ENCODE measurements at places on chromosomes 5 and 9.

DNA sequence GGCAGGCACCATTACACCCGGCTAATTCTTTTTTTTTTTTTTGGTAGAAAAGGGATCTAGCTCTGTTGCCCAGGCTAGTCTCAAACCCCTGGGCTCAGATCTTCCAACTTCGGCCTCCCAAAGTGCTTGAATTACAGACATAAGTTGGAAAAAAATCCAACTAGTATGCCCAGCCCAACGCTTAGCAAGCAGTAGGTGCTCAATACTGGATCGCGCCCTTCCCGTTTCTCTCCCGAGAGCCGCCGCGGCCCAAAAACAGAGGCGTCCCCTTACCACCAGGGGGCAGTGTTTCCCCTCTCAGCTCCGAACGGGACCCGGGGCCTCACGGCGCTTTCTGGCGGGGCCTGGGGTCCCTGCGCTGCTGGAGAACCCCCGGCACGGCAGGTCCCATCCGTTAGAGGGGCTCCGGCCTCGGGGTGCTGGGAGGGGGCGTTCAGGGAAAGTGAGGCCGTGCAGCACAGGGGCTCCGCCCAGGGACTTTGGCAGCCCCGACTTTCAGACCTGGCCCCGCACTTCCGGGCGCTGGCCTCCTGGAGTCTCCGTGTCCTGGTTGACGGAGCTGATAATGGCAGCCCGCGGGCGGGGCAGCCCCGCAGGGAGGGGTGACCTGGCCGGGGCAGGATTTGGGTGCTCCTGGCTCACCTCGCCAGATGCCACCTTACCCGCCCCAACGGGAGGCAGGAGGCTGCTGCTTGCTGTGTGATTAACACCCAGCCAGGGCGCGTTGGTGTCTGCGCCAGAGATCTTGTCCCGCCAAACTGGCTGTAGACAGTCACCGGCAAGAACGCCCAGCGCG is 15.2 kb downstream of the PTGES start:
- H3K27me3 ChIP-seq, result peaks cover 6% of the 10 kb centered on the region
- no peaks in the 10 kb centered on the region for H3K36me3 ChIP-seq
- peak overlapping the region; percentile 67 for H3K4me3 ChIP-seq

- no peak overlapping the region for H3K4me3 ChIP-seq
- no peak for DNase-seq
- no peaks in the 10 kb centered on the region for H3K4me1 ChIP-seq
- peaks cover 9% of the 10 kb centered on the region for H3K27me3 ChIP-seq
- H3K36me3 ChIP-seq, result no peaks in the 10 kb centered on the region
Observed at GRCh38 chr5:6941631-6942030, 228.4 kb downstream of the TENT4A start.

GRCh38 chr5:514673-515072 is 9.6 kb downstream of the SLC9A3 start:
- DNase-seq, result no peak
- H3K4me1 ChIP-seq, result no peaks in the 10 kb centered on the region
- peaks cover 39% of the 10 kb centered on the region for H3K27me3 ChIP-seq
- H3K27ac ChIP-seq, result no peak overlapping the region
- no peak overlapping the region for H3K4me3 ChIP-seq

DNA sequence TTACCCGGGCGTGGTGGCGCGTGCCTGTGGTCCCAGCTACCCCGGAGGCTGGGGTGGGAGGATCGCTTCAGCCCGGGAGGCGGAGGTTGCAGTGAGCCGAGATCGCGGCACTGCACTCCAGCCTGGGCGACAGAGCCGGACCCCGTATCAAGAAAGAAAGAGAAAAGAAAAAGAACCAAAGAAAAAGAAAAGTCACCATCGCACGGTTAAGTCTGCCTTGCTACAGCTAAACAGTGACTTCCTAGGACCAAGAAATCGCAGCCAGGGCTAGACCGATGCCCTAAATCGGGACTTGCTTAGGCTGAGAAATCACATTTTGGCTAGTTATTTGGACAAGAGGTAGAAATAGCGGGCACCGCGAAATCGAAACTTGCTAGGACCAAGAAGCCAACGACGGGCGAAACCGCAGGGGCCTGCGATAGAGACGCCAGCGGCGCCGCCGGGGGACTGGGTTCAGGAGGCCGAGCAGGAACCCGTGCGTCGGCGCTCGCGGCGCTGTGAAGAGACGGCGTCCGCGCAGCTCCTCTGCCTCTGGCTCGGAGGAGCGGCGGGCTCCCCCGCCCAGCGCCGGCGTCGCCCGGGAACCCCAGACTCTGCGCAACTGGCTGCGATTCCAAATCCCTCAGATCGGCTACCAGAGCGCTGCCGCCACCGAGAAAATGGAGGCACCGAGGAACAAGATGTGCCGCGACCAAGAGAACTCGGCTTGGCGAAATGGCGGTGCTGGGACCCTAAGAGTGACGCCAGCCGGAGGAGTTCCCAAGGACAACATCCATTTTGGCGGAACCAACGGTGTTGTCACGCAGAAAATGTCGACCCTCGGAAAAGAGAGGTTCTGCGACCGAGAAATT is 26.1 kb upstream of the ANXA2R start:
- peak overlapping the region; percentile 99 for H3K27ac ChIP-seq
- H3K36me3 ChIP-seq, result peaks cover 62% of the 10 kb centered on the region
- H3K4me3 ChIP-seq, result peak overlapping the region; percentile 93
- no peaks in the 10 kb centered on the region for H3K27me3 ChIP-seq

- H3K36me3 ChIP-seq, result no peaks in the 10 kb centered on the region
- H3K27me3 ChIP-seq, result no peaks in the 10 kb centered on the region
- no peaks in the 10 kb centered on the region for H3K4me1 ChIP-seq
- no peak for DNase-seq
Observed at GRCh38 chr9:89732295-89732938, 127.6 kb downstream of the GADD45G start.

DNA sequence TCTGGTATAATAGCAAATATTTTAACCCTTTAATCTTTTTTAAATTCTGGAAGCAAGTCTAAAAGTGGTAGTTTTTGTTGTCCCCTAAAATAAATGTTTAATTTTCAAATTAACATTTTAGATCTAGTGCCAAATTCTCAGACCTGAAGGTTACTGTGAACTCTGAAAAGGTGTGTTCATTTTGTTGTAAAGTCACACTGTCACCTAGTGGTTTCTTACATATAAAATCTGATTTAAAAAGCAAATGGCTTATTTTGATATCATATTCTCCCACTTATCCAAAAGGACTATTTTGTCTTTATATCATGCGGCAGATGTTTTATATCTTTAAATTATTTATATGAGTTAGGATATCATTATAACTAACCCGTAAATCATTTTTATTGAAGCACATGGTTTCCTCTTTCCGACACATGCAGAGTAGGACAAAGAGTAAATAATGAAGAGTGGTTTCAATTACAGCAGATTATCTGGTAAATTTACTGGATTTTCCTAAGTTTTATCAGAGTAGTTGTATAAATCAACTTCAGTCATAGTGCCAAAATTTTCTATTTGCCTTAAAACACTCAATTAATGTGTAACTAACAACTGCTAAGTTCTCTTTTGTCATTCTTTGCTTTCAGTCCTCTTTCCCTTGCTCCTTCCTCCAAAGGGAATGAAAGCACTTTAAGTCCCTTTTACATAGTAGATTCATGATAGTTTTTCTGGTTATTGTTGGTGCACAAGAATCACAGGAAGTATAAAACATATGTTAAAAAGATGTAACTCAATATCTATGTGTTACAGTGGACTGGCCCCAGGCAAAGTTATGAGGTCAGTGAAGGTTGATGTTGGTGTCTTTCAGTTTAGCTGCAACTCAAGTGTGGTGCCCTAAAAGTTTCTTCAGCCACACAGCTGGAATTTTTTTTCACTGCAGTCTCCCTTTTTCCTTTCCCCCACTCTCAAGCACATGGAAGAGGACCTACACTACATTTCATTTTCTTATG is 189.6 kb downstream of the COX7C start:
- no peak overlapping the region for H3K27ac ChIP-seq
- H3K4me1 ChIP-seq, result no peaks in the 10 kb centered on the region
- no peak for DNase-seq
- peaks cover 11% of the 10 kb centered on the region for H3K27me3 ChIP-seq

- no peaks in the 10 kb centered on the region for H3K36me3 ChIP-seq
- no peak overlapping the region for H3K27ac ChIP-seq
- no peak overlapping the region for H3K4me3 ChIP-seq
Observed at GRCh38 chr5:58828258-58828657, 245.4 kb downstream of the RAB3C start.

DNA sequence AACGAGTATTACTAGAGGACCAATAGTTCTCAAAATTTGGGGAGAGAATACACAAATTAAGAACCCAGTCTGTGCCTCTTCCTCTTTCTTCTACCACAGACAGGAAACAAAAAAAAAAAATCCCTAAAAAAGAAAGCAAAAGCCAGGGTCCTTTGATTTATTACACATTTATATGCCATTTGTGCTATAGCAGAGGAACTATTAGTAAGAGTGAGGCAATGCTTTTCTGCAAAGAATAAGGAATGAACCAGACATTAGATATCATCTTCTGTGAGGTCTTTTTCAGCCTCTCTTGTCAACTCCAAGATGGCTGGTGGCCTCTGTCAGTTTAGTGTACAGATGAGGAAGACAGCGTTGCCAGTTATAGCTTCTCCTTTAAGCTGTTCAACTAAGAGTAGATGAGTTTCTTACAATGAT is 127.6 kb downstream of the RFX3 start:
- no peak for DNase-seq
- H3K27ac ChIP-seq, result peak overlapping the region; percentile 86
- H3K27me3 ChIP-seq, result no peaks in the 10 kb centered on the region
- H3K36me3 ChIP-seq, result peaks cover 46% of the 10 kb centered on the region

DNA sequence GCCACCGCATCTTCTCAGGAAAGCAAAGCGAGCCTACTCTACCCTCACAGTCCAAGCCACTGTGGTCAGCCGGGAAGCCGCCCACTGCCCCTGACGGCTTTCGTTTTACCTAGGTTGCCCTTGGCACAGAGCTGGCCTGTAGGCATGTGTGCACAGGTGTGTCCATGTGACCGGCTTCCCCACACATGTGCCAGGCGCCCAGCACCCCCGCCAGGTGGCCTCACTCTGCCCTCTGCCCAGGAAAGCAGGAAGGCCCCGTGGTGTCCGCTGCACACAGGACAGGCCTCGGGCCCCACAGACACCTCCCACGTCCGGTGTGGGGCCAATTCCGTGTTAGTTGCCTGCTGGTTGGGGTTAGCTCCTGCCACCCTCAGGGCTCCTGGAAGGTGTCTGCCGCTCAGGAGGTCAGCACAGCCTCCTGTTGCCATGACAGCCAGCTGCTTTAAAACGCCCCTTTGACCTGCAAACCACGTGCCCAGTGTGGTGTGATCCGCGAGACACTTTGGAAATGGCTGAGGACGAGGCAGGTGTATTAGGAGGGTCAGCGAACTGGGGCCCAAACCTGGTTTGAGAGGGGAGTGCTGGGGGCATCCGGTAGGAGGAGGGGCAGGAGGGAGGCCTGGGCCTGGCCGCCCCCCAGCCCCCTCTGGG is 28.7 kb downstream of the TPPP start:
- H3K4me1 ChIP-seq, result no peaks in the 10 kb centered on the region
- no peaks in the 10 kb centered on the region for H3K27me3 ChIP-seq
- H3K36me3 ChIP-seq, result peaks cover 50% of the 10 kb centered on the region
- no peak overlapping the region for H3K27ac ChIP-seq
- no peak for DNase-seq

DNA sequence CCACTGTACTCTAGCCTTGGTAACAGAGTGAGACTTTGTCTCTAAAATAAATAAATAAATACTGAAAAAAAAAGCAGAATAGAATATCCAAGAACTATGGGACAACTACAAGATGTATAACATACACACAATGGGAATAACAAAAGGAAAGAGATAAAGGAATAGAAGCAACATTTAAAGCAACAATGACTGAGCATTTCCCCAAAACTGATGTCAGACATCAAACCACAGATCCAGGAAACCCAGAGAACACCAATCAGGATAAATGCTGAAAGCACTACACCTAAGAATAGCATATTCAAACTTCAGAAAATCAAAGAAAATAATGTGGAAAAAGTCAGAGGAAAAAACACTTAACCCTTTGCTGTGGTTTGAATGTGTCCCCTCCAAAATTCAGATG is 436.4 kb downstream of the ACTL7B start:
- no peaks in the 10 kb centered on the region for H3K4me1 ChIP-seq
- H3K4me3 ChIP-seq, result no peak overlapping the region
- no peak overlapping the region for H3K27ac ChIP-seq
- no peak for DNase-seq

- H3K27me3 ChIP-seq, result peaks cover 22% of the 10 kb centered on the region
- no peaks in the 10 kb centered on the region for H3K4me1 ChIP-seq
- DNase-seq, result no peak
- no peak overlapping the region for H3K27ac ChIP-seq
Observed at GRCh38 chr5:16737620-16738364, 121.0 kb upstream of the RETREG1 start.

DNA sequence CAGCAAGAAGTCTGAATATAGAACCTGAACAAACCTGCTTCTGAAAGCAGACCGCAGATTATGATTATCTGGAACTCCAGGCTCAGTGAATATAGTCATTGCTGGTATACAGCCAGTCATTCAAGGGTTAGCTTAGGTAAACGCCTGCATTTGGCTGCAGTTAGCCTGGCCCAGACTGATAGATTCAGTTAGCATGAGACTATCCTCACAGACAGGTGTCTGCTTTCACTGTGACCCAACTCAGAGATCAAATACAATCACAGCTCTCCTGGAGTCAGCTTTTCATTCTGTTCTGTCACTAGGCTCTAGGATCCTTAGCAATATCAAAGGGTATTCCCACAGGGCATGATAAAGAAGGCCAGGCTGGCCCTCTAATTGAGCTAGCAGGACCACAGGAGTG is 138.6 kb upstream of the PLCXD3 start:
- no peaks in the 10 kb centered on the region for H3K4me1 ChIP-seq
- DNase-seq, result no peak

- H3K4me1 ChIP-seq, result no peaks in the 10 kb centered on the region
- no peaks in the 10 kb centered on the region for H3K27me3 ChIP-seq
- H3K36me3 ChIP-seq, result no peaks in the 10 kb centered on the region
Observed at GRCh38 chr5:4847766-4848165, 292.4 kb upstream of the ADAMTS16 start.

DNA sequence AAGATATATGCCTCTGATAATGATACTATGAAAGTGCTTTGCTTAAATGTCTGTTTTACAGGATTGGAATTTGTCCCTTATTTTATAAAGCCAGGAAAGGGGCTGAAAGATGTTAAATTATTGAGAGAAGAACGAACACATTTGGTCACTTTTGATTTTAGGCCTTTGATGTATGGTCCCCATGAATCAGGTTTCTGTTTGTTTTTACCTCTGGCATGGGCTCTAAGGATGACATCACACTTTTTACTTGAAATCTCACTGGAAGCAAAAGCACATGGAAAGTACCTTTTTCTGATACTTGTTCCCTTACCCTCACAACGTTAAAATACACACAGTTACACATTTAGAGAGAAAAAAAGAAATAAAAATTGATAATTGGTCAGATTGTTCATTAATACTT is 6.9 kb downstream of the OTULIN start:
- H3K4me3 ChIP-seq, result peak overlapping the region; percentile 50
- peaks cover 84% of the 10 kb centered on the region for H3K36me3 ChIP-seq
- H3K4me1 ChIP-seq, result peaks cover 95% of the 10 kb centered on the region
- DNase-seq, result no peak

Data from activated T-cell treated with anti-CD3 and anti-CD28 coated beads, Interleukin-2, amount 50 U/mL, for 24 hours (primary cell).